ENCODE measurements at places on chromosomes 4 and X.

DNA sequence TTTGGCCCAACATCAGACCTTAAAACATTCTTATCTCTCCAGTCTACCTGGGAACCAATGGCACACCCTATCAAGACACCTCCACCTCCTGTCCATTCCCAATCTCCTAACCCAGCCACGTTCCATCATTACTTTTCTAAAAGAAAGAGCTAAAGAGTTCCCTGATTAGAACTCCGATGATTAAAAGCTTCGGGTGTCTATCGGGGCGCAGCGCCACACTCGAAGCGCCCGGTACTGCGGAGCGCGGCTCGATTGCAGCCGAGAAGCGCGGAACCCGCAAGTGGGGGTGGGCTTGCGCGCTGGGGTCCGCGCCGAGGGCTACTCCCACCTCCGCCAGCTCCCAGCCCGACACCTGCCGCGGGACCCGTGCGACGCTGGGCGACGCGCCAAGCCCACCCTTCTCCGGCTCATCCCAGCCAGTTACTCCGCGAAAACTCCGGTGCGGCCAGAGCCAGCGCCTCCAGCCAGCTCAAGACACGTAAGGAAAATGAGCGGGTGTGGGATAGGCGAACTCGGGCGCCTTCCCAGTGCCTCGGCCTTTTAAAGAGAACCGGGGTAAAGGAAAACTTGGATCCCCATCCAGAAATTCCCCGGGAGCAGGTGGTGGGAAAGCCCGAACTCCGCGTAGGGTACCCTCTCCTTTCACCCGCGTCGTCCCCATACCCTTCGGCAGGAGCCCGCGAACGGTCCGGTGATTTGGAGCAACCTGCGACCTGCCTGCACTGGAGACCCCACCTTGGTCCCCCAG lies 593 bp downstream of the NPY1R start:
- peak; percentile 31 for DNase-seq

DNA sequence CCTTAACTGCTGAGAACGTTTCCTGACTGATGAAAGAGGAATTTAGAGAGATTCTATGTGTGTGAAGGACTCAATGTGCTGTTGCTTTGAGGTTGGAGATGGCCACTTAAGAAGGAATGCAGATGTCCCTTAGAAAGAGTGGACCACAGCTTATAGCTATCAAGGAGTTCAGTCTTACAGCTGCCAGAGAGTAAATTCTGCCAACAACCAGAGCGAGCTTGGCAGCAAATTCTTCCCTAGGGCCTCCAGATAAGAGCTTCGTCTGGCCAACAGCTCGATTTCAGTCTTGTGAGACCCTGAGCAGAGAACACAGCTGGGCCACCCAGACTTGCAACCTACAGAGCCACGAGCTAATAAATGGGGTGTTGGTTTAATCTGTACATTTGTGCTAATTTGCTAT lies 21.8 kb downstream of the MID1 start:
- no peak for DNase-seq

DNA sequence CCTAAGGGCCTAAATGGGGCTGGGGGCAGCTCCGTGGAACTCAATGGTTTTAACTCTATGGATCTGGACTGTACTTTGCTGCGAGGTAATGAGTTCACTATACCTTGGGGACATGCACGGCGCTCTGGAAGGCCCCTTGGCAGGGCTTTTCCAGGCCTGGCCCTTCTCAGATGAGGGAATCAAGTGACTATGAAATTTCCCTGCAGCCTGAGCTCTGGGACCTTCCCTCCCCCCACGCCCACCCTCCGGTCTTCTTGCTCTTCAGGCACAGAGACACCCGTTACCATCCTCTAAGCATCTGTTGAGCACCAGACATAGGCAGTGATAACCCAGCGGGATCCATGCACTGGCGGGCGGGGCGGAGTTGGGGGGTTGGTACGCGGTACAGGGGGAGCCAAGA lies 109.2 kb downstream of the PSAPL1 start:
- DNase-seq, result no peak

- DNase-seq, result no peak
These were observed 98.9 kb downstream of the SLC39A8 start for GRCh38 chr4:102246416-102246815.

- no peak for DNase-seq
These were observed 322.1 kb downstream of the CBLL2 start for GRCh38 chrX:22594766-22595165.

- DNase-seq, result no peak
These were observed 37.6 kb upstream of the CRMP1 start for GRCh38 chr4:5930456-5930855.

DNA sequence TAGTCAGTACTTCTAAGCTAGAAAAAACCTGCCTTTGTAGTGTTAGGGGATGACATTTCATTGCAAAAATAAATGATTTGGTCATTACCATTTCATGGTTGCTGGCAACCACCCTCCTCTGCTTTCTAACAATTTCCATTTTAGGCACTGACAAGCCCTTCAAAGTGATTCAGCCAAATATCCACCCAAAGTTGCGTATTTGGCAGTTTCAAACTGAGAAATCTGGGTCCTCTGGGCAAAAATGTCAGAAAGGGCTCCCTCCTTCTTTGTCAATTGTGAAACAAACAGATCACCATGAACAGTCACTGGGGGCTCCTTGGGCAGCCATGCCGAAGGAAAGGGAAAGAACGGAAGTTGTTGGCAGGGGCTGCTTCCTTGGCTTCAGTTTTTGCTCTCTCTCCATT lies 33.0 kb downstream of the PLAC1 start:
- DNase-seq, result no peak

DNA sequence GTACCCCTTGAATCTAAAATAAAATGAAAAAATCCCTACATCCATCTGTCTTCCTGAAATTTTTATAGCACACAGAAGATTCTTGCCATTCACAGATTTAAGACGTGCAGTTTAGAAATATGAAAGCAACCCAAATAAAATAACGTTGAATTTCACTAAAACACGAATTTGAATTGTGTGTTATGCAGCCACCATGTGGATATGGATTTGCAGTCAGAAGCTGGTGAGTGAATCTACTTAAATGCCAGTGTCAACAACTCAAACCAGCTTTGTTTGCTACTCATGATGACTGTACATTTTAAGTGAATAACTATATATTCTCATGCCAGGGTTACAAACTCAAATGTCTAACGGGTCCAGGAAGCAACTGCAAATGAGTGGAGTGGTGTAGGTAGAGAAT lies 173.0 kb upstream of the HAND2 start:
- no peak for DNase-seq

DNA sequence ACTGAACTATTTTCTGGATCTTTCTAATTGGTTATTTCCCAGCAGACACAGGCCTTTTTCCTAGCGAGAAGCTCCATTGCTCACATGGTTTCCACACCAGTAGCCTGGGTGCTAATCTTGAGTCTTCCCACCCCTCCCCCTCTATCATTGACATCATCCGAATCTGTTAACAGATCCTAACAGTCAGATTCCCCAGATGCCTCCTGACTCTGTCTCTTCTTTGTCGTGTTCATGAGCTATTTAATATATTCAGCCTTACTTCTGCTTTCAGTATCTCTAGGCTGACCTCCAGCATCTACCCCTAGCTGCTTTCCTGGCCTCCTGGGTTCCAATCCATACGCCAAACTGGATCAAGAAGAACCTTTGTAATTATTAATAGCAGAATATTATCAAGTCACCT lies 85.0 kb downstream of the CLNK start:
- no peak for DNase-seq

DNA sequence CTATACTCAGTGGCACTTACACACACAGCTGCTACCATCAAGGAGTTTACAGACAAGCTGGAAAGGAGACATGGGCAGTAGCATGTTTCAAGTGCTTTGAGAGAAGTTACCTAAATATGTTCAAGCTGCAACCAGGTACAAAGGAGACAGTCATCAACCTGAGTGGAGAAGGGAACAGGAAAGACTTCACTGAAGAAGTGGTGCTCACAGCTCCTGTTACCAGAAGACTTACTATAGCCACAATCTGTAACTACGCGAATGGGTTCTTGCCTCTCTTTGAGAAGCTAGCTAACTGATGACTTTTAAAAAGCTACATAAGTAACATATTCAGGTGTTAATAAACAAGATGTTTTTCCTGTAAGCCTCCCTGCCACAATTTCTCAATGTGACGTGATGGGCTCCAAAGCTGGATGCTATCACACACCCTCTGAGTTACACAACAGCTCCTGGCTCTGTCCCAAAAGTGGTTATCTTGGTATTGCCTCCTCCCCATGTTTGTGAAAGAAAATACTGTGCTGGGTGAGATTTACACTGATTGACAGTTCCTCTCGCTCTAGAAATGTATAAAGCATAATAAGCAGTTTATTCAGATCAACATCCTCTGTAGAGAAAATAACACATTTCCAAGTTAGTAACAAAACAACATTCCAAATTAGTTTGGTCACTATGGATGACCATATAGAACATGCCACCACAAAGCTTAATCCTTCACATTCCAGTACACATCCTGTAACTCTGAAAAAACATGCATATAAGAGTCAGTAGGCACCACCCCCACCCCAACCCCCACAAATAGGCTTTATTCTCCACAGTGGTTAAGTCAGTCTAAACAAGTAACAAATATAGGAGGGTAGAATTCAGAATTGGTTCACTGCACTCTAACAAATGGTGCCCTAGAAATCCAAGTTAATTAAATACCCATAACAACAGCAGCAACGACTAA lies 81.8 kb downstream of the FRYL start:
- peak; percentile 78 for DNase-seq

- peak; percentile 45 for DNase-seq
These were observed 20.7 kb downstream of the TAPT1 start for GRCh38 chr4:16205298-16206164.

DNA sequence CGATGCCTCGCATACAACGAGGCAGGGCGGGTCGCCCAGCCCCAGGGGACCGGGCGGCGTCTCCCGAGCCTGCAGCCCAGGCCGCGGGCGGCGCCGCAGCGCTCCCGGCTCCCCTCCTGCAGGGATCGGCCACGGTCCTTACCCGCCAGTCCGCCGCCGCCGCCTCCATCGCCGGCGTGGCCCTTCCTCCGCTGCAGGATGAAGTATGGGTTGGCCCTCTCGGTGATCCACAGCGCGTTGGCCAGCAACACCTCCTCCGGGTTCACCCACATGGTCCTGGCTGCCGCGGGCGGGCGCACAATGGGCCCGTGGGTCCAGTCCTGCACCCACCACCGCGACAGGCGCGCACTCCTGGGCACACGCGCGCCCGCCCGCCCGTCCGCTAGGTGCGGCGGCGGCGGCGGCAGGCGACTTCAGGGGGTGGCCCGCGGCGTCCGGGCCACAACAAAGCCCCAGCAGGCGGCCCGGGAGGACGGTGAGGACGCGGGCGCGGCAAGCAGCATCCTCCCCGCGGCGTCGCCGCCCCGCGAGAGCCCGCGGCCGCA lies 339 bp downstream of the TBC1D9 start:
- DNase-seq, result peak; percentile 39

- DNase-seq, result no peak
These were observed 1011.1 kb upstream of the HS3ST1 start for GRCh38 chr4:12439633-12440305.

DNA sequence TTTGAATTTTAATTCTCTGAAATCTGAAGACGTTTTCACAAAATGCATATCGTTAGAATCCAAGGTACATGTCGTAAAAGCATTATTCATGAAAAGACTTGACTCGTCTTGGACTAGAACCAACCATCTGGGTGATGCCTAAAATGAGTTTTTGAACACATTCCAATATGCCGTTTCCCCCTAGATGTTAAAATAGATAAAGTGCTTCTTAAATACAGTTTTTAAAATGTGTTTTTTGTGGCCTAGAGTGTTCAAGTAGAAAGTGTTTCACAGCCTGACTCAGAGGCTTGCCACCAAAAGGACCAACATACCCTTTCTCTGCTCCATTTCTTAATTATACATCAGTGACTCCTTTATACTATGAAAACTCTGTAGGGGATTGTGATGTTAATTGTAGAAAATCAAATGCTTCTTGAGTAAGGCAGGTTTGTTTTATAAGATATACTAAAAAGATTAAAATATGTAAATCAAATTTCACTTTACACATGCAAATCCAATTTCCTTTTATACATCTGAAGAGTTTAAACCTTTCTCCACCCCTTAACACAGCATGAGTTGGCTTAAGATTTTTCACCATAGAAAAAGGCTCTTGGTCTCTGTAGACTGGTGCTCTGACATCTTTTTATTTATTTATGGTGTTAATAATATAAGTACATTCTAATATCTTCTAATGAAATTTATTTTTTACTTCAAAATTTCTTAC lies 48.4 kb downstream of the PRKG2 start:
- no peak for DNase-seq

DNA sequence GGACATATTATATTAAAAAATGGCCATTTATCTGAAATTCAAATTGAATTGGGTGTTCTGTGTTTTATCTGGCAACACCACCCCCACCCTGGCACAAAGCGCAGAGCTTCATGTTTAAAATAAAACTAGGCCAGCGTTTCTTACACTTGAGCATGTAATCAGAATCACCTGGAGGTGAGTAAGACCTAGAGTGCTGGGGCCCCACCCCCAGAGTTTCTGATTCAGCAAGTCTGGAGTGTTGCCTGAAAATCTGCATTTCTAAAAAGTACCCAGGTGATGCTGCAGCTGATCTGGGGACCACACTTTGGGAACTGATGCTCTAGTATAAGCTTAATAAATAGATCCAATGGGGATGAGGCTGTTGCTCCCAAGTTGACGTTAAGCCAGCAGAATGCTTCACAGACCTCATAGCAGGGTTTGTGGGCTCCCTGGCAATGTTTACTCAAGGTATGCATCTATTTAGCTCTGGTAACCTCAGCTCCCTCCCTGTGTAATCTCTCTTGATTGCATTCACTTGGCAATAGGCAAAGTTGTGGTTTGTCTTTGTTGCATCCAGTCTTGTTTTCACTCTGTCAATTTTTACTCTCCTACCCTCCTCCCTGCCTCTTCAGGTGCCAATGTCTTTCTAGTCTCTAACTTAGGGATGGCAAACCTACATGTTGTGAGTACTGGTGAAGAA lies 99.8 kb upstream of the TEX13D start:
- DNase-seq, result no peak

DNA sequence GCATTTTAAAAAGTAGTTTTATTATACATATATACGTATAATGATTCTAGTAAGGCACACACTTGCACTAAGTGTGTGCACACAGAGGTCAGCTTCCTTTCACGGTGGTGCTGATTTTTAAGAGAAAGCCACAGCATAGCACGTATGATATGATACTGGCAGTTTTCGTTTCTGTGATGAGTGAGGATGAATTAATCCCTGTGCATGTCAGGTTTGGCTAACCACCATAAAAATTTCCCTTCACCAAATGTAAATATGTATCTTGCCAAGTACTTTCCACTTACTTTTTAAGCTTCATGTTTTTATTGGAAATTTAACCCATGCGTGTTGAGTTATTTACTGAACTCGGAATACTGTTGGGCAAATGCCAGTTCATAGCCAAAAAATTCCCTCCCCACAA lies 84.6 kb downstream of the SYNPO2 start:
- no peak for DNase-seq

DNA sequence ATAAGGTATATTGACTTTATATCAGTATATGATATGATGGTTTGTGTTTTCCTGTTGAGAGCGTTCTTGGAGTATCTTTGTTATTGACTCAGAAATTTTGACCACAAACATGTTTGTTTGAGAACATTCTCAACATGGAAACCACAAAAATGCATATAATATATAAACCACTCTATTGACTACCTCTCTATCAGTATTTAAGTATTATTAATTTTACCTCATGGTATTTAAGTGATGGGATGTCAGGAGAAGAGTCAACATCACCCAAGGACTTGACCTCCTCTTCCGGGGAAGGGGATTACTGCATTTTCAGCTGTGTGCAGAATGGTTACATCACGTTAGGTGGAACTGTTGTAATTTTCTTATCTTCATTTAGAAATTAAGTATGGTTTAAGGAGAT lies 54.3 kb upstream of the PUDP start:
- no peak for DNase-seq

All from ACHN (cell line).